ENCODE measurements at places on chromosomes 2 and 18.

DNA sequence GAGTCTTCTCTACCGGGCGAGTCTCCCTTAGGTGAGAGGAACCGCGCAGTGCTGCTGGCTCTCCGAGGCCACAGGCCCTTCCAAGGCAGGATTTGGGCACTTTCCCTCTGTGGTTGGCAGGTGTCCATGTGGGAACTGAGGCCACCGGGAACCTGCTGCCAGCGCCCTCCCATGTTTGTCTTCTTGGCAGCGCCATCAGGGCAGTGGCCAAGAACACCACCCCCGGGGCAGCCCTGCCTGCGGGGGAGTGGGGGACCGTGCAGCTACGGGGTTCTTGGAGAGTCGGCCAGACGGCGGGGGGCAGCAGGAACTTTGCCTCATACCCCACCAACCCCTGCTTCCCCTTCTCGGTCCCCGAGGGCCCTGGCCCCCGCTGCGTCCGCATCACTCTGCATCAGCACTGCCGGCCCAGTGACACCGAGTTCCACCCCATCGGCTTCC, 10.0 kb downstream of the CAPN10 start:
- DNase-seq = no peak

GRCh38 chr2:137769406-137769805, 194.9 kb upstream of the HNMT start:
- no peak for DNase-seq

- DNase-seq = no peak
Measured at GRCh38 chr18:44579028-44579702, 101.5 kb upstream of the SETBP1 start.

DNA sequence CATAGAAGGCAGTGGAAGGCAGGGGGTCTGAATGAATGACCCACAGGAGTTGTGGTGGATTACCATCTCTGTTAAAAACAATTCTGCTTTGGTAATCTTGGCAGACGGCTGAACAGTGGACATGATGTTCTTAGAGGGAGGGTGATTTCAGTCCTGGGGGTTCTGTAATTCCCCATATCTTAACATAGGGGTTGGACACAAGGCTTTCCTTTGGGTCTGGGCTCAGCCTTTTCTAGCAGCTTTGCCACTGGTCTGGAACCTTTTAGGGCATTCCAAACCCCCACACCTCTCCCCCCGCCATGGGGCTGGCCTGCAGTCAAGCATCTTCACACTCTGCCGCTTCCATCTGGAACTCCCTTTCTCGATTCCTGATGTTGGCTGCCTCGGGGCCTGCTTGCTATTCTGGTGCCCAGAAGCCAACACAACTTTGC, 50.3 kb downstream of the RPL37A start:
- no peak for DNase-seq

DNA sequence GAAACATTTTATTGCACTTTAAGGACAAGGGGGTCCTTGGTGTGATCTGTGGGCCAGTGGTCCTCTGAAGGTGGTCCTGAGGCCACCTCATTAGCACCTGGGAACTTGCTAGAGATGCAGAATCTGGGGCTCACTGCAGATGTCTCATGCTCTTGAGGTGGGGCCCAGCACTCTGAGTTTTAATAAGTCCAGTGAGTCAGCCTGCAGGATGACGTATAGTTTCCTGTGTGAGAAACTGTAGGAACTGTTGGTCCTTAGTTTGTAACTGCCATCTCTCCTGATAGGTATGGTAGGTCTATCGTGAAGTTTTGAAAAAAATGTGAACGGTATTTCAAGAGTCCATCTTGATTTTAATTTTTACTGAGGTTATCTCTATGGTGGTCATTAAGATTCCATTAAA, 2.8 kb downstream of the TRPM8 start:
- DNase-seq = no peak

- no peak for DNase-seq
Measured at GRCh38 chr2:58594175-58594574, 353.1 kb upstream of the FANCL start.

All from Caco-2 (cell line).